ENCODE measurements at places on chromosomes 2 and 18. TPM values are rescaled to one million over a fixed set of nuclear protein-coding genes. Genes with fewer than 3 reads are reported as not detected.

Gene FRZB
- 3.7 TPM for total RNA-seq

Gene IRS1
- 28.5 TPM for total RNA-seq

Gene CPS1
- 1.3 TPM for total RNA-seq

Gene MFF
- total RNA-seq = 126 TPM

DNA sequence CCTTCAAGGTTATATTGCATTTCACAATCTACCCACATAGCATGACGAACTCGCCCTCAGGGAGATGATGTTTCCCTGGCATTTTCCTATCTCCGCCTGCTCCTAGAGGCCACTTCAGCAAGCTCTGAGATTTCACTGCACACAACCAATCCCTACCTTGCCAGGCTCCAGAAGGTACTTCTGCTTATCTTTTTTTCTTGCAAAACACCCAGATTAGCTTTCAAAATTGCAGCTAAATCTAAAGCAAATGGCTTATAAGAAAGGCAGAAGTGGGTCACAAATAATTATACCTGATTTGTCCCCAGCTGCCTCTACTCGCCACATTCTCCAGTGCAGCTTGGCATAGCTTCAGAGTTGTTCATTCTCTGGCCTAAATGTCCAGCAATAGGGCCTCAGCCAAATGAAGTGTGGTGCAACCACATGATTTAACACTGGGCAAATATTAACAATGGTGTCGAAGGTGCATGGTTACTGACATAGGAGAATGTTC lies 32.4 kb upstream of the MRPL19 start:
- DNase-seq = no peak

DNA sequence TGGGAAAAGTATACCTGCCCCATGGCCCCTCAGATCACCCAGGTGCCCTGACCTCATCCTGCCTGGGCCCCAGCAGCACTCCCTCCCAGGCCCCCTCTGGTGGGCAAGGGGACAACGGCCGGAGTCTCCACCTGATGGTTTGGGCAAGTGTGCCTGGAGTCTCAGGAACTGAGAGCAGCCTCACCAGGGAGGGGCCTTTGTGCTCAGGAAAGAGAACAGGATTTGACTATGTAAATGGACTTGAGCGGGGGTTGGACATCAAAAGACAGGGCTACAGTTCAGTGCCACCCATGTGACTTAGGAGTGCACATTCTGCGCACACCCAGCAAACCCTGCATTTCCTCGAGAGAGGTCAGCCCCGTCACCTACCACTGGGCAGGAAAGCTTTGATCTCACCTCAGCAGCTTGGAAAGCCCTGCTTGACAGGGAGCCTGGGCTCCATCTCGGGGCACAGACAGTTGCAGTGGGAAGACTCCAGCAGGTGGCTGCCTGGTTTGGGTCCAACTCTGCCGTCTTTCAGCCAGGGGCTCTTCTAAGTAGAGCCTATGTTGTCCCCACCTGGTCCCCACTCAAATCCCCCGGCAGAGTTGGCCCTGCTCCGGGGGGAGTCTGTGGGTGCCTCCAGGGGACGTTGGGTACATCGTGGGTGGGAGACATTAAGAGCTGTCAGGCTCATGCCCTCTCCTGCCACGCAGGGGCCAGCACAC lies 3.3 kb downstream of the INPP5D start:
- no peak for DNase-seq

Gene ATOH8
- 18.3 TPM for total RNA-seq

- peak; percentile 40 for DNase-seq
These were observed 57.1 kb downstream of the RMDN2 start for GRCh38 chr2:37982147-37982582.

Gene RAB27B
- total RNA-seq = 19.8 TPM

Gene GTF2A1L
- total RNA-seq = 24.5 TPM

DNA sequence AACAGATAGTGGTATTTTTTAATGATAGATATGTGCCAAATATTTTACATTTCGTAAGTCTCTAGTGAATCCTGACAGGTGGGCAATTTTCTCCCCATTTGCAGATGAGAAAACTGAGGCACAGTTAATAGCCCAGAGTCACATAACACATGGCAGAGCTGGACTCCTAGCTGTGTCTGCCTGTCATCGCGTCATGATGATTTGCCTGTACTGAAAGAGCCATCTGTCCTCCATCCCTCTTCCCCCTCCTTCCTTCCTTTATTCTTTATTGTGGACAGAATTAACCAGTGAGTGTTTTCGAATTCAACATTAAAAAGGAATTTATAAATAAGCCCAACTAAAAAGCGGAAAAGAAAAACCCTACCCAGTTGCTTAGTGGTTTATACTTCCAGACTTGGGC lies 3.2 kb downstream of the DNAJB2 start:
- DNase-seq = no peak

Gene ICA1L
- 67.0 TPM for total RNA-seq

Gene AQP12A
- total RNA-seq = not detected

DNA sequence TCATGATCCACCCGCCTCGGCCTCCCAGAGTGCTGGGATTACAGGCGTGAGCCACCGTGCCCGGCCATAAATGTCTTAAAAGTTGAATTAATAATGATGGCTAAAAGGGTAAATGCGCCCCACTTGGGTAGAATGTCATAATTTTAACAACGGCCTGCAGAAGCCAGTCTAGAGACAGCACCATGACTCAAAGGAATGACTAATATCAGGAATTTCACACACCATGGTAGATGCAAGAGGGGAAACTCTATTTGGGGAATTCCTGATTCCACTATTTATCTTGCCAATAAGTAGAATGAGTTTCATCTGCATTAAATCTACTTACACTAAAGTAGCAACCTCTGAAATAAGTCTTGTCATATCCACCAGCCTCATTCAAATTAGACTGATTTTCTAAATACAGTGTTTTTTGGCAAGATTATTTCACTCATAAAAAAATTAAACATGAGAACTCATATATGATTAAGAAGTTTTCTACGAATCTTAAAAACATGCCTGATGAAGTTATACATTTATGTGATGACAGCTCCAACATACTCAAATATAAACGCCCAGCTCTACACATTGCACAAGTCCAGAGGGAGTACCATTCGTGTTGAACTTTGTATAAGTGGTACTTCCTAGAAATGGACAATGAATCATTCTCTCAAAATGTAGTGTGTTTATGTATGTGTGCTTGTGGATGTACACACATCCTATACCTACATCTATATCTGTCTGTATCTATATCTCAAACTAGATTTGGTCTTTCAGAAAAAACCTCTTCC lies 309.7 kb downstream of the IRS1 start:
- DNase-seq = no peak

DNA sequence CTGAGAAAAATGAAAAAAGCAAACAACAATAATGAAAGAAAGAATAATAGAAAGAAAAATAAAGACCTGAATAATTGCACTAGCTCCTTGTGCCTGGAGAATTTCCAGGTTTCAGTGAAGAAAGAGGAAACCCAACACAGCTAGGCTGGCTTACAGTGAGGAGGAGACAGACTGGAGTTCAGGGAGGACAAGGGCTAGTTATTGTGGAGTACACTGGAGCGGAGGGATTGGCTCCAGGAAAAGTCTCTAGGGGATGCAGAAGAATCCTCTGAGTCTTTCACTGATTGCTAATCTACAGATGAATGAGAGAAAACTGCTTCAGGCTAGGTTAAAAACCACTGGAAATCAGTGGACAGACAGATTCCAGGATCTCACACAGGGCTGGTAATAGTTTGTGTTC lies 163.6 kb upstream of the RBMS1 start:
- DNase-seq = no peak

GRCh38 chr2:241750076-241750840 lies 15.8 kb downstream of the D2HGDH start:
- no peak for DNase-seq

Gene CYRIA
- total RNA-seq = 10.5 TPM

DNA sequence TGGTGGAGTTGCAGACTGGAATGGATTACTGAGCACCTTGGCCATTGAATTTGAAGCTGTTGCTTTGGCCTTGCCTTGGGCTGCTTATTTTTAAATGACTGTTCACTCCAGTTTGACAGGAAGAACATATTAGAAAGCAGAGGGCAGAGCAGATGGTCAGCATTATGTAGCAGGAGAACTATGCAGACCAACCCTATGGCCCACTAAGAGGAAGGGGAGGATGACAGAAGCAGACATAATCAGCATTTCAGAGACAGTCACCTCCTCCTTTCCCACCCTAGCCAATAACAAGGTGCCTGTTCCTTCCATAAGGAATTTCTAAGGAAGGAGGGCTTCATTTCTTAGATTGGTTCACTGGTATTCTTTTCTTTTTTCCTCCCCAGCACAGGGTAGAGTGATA lies 2.4 kb downstream of the CHRNA1 start:
- DNase-seq = no peak

GRCh38 chr2:56444339-56444738 lies 260.5 kb downstream of the CCDC85A start:
- peak; percentile 8 for DNase-seq

DNA sequence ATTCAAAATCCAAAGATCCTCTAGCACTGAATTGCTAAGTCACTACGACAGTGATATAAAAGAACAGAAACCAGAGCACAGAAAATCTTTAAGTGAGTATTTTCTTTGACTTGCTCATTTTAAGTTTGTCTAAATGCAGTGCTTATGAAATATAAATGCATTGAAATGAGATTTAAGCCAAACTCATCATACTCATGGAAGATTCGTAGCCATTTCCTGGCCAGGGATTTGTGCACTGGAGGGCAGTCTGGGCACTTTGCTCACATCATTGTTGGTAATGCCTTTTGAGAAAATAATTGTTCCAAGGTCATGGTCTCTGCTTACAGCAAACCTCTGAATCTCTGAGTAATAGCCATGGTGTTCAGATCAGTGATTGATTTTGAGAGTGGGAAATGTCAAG lies 307.7 kb downstream of the ARHGAP15 start:
- DNase-seq = no peak

Gene TCF7L1
- total RNA-seq = 9.2 TPM

GRCh38 chr18:27184115-27185024 lies 738 bp downstream of the CHST9 start:
- DNase-seq = no peak

DNA sequence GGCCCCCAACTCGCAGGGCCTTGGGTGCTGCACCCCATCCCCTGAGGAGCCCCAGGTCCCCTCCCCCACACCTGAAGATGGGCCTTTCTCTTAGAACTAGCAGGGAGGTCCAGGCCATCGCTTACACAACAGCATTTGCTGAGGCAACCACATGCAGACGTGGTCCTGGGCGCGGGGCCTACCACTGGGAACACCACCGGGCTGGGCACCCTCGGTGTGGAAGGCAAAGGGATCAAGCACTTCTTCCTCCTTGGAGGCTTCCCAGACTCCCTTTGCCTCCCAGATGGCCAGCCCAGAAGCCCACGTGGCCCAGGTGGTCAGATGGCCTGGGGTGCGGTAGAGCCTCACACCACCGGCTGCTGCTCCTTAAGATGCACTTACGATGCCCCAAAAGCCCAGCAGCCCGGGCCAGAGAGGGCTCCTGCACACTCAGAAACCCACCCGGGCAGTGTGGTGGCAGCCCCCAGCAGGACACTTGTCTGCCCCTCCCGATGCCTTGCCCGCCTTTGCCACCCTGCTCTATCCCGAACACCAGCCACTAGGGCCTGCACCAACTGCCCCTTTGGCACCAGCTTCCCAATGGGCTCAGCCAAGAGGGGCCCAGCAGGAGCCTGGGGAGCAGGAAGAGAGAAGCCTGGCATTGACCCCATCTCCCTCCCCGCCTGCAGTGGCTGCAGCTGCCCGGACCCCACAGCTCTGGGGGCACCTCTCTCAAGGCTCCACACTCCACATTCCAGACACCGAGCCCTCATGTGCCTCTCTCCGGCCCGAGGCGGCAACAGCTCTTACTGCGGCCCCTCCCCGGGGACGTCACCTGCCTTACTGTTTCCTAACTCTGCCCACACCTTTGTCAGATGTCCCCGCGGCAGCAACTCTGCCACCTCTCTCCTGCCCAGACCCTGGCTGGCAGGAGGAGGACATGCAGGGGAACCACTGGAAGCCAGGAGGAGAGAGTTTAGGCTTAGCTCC lies 13.9 kb upstream of the MLPH start:
- DNase-seq = no peak

DNA sequence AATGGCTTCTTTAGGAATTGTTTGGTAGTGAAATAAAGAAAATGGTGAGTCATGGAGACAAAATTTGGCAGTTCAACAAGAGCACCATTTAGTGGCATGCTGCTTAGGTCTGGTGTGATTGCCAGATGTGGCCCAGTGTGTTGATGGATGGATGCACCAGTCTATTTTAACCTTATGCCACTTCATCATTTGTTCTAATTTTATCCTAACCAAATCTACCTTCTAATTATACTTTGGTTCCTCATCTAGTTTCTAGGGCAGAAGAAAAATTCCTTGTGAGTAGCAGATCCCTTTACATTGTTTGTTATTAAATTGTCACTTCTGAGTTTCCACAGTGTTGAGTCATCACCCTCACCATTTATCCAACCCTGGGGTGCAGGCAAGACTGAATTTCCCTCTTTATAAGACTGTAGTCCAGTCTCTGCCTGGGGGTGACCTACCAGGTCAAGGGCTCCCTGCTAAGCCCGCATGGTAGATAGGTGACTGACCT lies 32.5 kb downstream of the NABP1 start:
- no peak for DNase-seq

Gene OXER1
- total RNA-seq = 1.5 TPM

- no peak for DNase-seq
These were observed 39.5 kb downstream of the THNSL2 start for GRCh38 chr2:88209521-88210131.

Gene ANKRD29
- 11.7 TPM for total RNA-seq

Gene ANKRD30BL
- 0.26 TPM for total RNA-seq

- DNase-seq = no peak
These were observed 291.0 kb downstream of the CALCRL start for GRCh38 chr2:187157046-187157445.

- no peak for DNase-seq
These were observed 37.4 kb downstream of the NPHP1 start for GRCh38 chr2:110167326-110168000.

- no peak for DNase-seq
These were observed 1.2 kb downstream of the TGOLN2 start for GRCh38 chr2:85326406-85327159.

- no peak for DNase-seq
These were observed 89.0 kb downstream of the UGGT1 start for GRCh38 chr2:128180031-128180430.

- no peak for DNase-seq
These were observed 2.5 kb downstream of the LTBP1 start for GRCh38 chr2:32949260-32949659.

GRCh38 chr2:240572141-240573031 lies 4.1 kb downstream of the RNPEPL1 start:
- DNase-seq = no peak

DNA sequence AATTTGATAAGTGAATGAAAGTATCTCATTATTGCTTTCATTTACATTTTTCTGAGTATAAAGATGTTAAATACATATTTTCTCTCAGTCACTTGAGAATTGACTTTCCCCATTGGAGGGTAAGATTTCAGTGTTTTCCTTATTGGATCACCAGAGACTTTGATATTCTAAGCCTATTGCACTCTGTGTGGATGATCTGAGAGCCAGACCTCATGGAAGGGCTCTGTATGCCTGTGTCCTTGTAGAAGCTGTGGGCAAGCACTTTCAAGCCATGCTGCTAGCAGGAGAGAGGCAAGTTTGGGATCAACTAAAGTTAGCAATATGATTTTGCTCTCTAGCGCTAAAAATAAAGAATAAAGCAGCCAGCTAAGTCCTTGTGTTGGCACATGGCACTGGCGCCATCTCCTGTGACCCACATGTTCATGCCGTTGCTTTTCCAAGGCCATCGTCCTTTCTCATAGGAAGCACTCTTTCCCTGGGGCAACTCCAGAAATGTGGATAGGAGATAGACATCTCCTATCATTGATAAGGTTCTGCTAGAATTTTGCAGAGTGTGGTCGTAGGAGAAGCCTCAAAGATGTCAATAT lies 72.6 kb downstream of the AOX1 start:
- DNase-seq = no peak

Gene PPP1R1C
- total RNA-seq = 3.4 TPM
